ENCODE measurements at places on chromosomes 16 and 17.
A peak's percentile ranks its signal among the peaks of the same experiment; 100 is the strongest.

DNA sequence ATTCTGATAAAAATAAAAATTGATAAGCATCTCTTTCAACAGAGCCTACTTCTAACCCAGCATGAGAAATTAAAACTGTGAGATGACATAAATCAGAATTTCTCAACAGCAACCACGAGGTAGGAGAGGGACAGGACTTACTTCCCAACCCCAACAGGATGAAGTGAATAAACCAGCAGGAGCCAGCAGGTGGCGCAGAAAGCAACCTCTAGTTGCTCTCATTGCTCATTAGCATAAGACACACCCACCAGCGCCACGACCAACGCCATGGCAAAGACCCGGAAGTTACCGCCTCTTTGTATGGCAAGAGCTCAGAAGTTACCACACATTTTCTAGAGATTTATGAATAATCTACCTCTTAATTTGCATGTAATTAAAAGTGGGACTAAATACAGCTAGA, 189.4 kb upstream of the CDH8 start:
- peak; percentile 6 for DNase-seq

- DNase-seq, result no peak
These were observed 17.5 kb downstream of the ACSF2 start for GRCh38 chr17:50443505-50443974.

GRCh38 chr16:68073902-68074760, 11.0 kb upstream of the NFATC3 start:
- DNase-seq, result no peak

DNA sequence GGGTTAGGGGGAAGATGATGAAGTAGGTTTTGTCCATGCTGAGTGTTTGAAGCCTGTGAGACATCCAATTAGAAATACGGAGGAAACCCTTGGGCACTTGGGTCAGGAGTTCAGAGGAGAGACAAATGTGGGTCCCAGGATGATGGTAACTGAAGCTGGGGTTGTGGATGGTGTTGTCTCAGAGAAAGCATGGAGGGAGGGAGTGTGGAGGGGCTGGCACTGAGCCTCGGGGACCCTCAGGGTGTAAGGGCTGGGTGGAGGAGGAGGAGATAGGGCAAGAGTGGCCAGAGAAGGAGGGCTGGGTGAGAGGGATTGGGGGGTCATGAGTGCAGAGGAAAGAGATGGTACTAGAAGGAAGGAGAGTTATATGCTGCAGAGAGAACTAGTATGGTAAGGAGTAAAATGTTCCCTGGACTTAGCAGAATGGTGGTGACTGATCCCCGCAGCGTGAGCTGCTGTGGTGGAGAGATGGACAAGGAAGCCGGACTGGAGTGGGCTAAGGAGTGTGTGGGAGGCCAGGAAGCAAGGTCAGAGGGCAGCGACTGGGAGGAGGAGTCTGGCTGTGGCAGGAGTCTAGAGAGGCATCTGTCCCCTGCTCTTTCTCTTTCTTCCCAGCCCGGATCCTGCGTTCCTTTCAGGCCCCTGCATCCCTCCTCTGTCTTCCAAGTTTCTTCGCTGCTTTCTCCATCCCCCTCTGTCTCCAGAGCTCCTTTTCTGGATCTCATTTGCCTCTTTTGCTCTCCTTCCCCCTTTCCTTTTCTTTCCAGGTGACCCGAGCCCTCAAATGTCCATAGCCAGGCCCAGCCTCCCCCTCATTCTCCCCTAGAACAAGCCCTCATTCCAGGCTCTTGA, 3.9 kb upstream of the COL1A1 start:
- DNase-seq, result no peak

DNA sequence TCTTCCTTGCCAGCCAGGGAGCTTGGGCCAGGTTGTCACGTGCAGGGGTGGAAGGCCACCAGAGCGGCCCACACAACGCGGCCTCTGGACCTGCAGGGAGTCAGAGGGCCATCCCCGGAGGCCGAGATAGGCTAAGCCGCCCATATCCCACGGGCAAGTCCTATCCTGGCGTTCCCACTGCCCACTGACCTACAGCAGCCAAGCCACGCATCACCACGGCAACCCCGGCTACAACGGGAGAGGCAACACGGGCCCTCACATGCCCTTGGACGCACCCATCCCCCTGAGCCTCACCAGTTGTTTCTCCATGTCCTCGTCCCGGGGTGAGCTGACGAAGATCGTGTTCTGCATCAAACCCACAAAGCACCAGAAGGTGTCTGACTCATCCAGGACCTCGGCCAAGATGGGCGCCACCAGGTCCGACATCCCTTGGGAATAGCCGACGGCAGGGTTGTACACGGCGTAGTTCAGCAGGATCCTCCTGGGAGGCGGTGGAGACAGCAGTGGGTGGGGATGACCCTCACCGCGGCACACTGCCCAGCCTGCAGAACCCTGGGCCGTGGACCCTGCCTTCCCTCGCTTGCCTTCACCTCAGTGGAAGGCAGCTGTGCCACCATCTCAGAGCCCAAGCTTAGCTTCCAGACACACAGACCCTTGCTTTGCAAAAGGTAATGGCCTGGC, 88.2 kb downstream of the TBC1D16 start:
- DNase-seq, result no peak

- DNase-seq, result no peak
These were observed 36.1 kb downstream of the MAPT start for GRCh38 chr17:45930420-45930951.

DNA sequence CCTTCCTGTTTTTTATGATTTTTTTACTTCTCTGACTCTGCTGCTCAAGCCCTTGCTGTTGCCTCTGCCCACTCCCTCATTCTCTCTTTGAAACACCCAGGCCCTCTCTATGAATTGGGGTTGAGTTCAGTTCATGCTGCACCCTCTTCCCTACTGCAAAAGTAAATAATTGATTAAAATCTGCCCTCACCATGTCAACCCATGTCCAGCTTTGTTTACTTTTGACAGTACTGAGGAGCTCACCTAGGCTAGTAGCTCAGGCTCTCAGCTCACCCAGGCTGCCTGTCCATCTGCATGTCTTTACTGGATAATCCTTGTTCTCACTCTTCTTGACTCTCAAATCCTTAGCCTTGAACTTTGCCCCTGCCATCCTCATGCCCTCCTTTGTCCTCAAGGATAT, 95.2 kb downstream of the SPACA3 start:
- DNase-seq, result no peak

DNA sequence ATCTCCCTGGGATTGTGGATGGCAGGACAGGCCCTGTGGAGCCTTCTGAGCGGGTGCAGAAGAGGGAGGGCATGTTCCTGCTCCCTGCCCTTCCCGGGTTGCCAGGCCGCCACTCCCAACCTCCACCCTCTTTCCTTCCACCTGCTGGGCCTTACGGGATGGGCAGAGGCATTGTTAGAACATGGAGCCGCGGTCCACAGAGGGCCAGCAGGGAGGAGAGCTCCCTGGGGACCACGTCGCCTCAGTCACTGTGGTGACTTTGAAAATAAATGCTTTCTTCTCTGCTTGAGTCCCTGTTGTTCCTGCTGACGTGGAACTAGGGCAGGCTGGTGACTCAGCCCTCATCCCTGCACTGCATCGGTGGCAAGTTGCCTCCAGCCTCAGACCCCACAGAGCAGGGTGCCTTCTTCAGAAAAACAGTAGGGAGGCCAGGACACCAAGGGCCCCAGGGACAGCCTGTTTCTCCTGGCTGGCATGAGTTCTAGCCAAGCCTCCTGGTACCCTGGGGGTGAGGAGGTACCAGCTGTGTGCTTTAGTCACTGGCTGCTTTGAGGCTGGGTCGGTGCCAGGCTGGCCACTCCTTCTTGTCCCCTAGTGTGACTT, 224.9 kb downstream of the SEC14L1 start:
- DNase-seq, result no peak

DNA sequence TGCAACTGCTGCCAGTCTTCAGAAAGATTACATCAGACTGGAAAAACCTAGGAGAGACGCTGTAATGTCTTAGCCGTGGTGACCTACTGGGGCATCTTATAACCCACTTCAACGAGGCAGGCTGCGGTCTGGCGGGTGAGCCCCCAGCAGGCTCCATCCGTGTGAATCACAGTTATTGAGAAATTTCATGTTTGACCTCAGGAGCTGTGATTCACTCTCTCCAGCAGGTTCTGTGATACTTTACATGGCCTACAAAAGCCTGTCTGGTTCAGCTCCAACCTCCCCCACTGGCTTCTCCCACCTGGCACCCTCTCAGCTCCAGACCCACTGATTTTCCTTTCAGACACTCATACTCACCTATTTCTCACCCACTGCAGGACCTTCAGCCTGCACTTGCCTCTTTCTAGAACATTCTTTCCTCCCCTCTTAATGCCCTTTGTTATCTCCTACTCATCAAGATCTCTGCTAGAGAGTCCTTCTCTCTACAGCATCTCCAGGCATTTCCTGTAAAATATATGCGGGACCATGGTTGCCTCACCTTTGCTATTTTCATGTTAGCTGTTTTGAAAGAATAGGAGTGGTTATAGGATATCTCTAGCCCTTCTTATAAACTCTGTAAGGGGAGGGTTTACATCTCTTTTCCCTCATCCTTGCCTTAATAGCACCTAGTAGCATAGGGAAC, 227.9 kb downstream of the MAF start:
- DNase-seq, result no peak

DNA sequence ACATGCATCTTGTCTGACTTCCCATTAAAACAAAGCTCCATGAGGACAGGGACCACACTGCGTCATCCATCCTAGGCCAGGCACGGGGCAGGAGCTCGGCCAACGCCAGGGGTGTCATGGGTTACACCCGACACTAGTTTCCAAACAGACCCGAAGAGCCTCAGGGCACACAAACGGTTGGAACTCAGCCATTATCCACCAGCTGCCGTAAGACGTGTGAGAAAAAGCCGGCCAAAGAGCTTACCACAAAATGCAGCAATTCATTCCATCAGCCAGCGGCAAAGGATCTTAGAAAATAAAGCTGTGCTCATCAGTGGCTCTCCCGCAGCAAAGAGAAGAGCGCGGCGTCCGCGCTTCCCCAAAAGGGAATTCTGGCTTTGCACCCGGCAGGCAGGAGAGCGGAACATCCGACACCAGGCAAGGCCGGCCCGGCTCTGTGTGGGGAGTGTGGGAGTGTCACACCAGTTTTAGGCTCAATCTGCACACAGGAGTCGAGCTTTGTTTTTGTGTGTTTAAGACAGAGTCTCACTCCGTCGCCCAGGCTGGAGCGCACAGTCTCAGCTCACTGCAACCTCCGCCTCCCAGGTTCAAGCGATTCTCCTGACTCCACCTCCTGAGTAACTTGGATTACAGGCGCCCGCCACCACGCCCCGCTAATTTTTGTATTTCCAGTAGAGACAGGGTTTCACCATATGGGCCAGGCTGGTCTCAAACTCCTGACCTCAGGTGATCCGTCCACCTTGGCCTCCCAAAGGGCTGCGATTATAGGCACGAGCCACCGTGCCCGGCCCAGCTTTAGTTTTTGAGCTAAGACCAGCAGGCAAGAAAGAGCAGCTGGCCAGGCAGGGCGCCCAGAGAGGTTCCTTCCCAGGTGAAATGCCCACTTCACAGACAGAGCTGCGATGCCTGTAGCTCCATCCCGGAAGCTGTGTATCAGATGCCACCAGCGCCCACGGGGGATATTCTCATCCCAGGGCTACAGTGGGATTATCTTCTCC, 1.5 kb downstream of the SLC38A8 start:
- DNase-seq, result no peak

DNA sequence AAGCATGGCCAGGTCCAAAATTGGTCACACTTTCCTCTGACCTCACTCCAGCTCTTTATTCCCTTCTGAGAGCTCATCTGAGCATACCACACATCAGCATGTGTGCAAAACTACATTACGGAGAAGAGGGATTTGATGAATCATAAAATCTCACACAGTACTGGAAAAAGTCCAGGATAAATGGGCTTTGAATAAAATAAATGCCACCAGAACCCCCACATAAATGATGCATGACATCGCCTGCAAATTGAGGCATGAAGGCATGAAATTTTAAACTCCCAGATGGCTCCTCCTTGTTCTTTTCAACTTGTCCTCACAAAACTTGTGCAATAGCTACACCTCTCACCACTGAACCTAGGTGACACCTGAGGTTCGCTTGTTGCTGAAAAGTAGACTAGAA, 439.5 kb downstream of the CA10 start:
- no peak for DNase-seq

GRCh38 chr17:76542566-76542971, 2.7 kb downstream of the PRCD start:
- no peak for DNase-seq

DNA sequence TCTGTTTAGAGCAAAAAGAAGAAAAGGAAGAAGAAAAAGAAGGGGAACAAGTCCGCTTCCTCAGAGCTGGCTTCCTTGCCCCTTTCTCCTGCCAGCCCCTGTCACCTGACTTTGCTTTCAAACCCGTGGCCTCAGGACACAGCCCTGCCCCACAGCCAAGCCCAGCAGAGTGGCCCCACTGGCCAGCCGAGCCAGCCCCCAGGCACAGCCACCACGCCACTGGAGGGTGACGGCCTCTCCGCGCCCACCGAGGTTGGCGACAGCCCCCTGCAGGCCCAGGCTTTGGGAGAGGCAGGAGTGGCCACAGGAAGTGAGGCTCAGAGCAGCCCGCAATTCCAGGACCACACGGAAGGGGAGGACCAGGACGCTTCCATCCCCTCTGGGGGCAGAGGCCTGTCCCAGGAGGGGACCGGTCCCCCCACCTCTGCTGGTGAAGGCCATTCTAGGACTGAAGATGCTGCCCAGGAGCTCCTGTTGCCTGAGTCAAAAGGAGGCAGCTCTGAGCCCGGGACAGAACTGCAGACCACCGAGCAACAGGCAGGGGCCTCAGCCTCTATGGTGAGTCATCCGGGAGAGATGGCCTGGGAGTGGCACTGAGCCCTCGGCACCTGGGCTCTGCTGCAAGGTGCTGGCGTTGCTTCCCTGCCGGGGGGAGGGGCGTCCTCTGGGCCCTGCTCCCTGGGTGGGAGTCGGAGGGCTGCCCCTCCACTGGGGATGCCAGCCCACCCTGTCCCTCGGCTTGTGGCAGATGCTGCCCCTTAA, 27.3 kb downstream of the RNF213 start:
- DNase-seq, result no peak

All from kidney capillary endothelial cell (primary cell).